ENCODE measurements at places on chromosomes 3 and 15.
A peak's percentile ranks its signal among the peaks of the same experiment; 100 is the strongest.

DNA sequence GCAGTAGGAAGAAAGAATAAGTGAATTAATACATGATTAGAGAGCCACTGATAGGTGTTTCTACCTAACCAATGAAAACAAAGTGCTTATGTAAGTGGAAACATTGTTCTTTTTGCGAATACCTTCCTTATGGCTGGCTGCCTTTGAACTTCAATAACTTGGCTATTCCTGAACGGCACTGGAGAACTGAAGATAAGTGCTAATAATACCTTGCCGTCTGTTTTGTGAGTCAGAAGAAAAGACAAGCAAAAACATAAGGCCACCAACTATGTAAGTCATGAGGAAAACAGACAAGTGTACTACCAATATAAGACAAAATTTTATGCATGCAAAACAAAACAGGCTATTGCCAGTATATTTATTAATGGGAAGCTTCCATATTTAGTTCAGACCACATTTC, 160.6 kb downstream of the SUCLG2 start:
- DNase-seq = no peak

- no peak for DNase-seq
Observed at GRCh38 chr3:195757438-195757770, 36.6 kb downstream of the MUC20 start.

GRCh38 chr3:184306341-184306972, 7.4 kb downstream of the PSMD2 start:
- no peak for DNase-seq

GRCh38 chr3:126538316-126538715, 14.4 kb downstream of the CHST13 start:
- DNase-seq = no peak

- DNase-seq = no peak
Observed at GRCh38 chr3:178485756-178486155, 50.5 kb upstream of the KCNMB2 start.

GRCh38 chr3:190514413-190515153, 698 bp downstream of the IL1RAP start:
- DNase-seq = no peak

DNA sequence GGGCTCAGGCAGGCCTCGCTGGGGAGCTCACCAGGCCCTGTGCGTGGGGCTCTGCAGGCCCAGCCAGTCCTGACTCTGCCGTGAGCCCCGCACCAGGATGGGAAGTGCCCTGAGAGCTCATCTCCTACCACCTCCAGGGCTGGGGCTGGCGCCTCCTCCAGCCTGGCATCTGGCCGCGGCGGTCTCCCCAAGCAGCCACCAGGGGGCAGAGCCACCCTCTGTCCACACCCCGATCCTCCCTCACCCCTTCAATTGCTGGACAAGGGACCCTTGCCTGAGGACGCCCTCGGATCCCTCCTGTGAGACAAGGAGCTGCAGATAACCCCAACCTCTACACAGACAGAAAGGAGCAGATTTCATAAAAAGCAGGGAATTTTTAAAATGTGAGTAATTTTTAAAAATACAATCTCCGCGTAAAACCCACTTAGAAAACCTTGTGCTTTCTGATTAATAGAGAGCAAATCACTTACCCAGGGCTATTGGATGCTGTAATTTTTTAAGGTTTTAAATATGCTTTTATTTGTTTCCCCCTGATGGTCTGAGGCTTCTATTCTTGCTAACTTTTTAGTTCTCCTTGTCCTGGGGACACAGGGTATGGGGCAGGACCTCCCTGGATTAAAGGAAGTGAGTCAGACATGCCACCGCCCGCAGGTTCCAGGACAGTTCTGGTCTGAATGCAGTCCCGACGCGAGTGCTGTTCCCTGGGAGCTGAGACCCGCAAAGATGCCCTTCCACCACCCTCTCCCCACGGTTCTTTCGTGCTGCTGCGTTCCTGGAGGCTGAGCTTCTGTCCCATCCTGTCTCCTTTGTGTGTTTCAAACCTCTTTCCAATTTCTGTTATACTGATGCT, 52.3 kb upstream of the CHRNA7 start:
- DNase-seq = peak; percentile 49

- DNase-seq = no peak
Observed at GRCh38 chr3:95813244-95813643, 1001.1 kb upstream of the EPHA6 start.

GRCh38 chr3:122984650-122985049, 42.9 kb downstream of the SEMA5B start:
- no peak for DNase-seq

DNA sequence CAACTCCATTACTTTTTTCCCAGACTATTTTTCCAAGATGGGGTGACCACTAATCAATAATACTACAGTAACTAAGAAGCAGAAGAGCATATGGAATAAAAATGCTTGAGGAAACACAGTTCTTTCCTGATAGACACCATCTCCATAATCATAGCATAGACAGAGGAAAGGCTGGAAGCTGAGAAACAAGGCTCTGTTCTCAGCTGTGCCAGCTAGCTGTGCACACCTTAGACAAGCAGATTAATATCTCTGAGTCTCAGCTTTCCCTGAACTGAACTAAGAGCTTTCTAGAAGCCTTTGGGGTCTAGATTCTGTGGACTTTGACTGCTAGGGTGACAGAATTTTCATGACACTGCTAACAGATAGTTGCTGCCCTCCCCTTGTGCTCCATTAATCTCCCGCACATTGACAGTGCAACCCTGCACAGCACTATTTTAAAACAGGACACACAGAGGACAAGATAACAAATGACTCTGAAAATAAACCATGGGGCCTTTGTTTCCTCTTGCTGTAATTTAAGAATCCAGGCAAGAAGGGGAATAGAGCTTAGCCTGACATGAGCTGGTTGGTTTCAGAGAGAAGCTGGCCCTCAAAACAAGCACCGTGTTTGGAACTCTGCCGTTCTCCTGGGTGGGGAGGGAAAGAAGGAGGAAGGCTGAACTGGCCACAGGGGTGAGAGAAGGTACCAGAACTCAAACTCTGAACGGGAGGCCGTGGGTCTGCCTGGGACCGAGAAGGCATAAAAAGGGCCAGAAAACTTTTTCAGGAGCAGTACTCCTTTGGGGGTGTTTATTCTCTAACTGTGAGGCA, 67.4 kb downstream of the ATP13A5 start:
- DNase-seq = no peak

GRCh38 chr3:39762537-39763070, 46.8 kb upstream of the MYRIP start:
- DNase-seq = no peak

DNA sequence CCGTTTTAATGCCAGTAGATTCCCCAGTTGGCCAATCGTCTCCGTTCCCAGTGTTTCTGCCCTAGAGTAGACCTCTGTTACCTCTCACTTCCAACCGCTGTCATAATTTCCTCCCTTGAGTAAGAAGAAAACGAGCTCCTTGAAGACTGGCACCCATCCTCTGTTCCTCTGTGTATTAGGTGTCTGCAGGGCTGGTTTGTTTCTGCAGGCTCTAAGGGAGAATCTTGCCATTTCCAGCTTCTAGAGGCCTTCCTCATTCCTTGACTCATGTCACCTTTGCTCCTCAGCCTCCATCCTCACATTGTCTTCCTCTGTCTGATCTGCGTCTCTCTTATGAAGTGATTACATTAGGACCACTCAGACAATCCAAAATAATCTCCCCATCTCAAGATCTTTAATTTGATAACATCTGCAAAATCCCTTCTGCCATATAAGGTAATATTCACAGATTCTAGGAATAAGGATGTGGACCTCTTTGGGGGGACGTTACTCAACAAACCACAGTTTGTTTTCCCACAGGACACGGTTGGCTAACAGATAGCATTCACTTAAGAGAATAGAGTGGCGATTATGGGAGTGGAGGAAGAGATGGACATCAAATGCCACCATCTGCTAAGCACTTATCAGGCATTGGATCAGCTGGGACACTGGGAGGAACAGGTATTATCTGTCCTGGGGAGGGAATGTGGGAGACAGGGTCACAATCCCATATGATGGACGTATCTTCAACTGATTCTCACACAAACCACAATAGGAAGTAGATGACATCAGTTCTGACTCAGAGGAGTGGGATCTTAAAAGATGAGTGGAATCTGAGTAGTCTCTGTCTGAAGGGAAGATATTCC, 17.1 kb downstream of the ARHGAP31 start:
- no peak for DNase-seq

DNA sequence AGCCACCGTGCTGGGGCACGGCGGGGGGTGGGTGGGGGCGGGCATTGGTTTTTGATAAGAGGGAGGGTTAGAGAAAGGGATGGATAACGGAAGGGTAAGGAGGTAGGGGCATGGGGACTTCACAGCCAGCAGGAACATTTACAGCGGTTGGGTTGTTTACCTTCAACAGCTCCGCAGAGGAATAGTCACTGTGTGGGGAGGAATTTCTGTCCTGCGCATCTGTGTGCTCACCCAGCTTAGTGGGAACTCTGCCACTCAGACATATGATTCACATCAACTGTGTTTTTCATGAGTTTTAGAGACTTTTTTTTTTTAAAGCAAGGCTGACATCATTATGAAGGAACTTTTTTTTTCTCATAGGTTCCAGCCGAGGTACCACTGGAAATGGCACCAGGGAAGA, 19.6 kb downstream of the CHRD start:
- DNase-seq = no peak

GRCh38 chr15:43776101-43776717, 557 bp downstream of the ELL3 start:
- DNase-seq = no peak

DNA sequence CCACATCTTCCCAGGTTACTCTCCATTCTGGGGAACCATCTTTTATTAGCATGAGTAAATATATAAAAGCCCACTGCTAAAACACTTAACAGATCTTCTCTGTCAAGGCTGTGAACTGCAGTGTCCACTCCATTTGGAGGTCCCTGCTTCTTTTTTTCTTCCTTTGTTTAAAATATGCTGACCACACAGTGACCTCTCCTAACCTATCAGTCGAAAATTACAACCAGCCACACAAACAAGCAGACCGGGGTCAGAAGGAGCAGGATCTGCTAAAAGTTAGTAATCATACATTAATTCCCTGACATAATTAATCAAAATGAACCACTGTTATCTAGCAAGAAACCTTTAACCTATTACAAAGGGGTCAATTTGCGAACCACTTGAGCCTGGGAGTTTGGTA, 427.9 kb upstream of the NR2F2 start:
- no peak for DNase-seq

DNA sequence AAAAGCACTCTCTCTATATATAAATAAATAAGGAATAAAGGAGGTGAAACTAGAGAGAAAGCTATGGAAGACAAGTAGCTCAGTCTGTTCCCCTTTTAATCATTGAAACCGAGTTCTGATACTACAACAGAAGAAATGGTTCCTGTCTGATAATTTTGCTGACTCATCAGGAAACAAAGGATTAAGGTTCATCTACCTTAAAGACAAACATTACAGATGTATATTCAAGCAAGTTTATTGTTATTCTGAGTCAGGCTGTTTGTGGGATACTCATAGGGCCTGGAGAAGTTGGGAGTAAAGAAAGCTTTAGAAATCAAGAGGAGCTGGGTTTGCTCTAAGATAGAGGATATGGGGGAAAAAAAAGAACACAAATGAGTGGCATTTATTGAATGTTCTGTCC, 566.0 kb downstream of the ROBO2 start:
- DNase-seq = no peak

GRCh38 chr15:72888211-72888610, 104.7 kb upstream of the ADPGK start:
- DNase-seq = no peak

DNA sequence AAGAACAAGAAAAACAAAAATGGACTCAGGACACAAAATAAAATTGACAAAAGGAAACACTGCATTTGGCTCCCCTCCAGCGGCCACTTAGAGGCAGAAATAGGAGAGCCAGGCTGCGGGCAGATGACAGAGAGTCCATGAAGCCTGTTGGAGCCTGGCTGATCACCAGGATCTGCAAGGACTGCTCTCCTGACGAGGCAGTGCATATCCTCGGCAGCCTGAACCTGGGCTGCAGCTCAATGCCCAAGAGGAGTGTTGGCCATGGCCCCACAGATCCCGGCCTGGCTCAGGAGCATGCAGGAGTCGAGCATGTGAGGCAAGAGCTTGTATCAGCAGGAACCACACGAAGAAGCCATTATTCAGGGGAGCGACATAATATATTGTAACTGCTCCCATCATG, 199.8 kb downstream of the STT3B start:
- DNase-seq = no peak

DNA sequence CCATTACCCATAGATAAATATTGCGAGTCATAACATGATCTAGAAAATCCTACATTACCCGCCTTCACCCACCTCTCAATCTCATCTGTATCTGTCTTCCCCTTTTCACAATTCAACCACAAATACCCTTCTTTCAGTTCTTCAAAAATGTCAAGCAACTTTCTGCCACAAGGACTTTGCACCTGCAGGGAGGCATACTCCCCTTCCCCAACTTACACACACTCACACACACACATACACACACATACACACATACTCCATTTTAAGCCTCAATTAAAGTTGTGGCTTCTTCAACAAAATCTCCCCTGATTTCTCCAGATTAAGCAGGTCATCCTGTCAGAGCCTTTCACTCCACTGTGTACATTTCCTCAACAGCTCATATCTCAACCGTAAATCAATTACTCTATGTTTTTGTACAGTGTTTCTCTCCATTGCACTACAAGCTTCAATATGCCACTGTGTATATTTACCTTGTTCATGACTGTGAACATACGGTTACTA, 33.1 kb upstream of the CCDC50 start:
- DNase-seq = no peak

GRCh38 chr3:6512172-6512800, 348.6 kb upstream of the GRM7 start:
- no peak for DNase-seq

- no peak for DNase-seq
Observed at GRCh38 chr3:22156868-22157267, 405.9 kb upstream of the ZNF385D start.

GRCh38 chr15:83890587-83890986, 236.7 kb downstream of the ADAMTSL3 start:
- no peak for DNase-seq

DNA sequence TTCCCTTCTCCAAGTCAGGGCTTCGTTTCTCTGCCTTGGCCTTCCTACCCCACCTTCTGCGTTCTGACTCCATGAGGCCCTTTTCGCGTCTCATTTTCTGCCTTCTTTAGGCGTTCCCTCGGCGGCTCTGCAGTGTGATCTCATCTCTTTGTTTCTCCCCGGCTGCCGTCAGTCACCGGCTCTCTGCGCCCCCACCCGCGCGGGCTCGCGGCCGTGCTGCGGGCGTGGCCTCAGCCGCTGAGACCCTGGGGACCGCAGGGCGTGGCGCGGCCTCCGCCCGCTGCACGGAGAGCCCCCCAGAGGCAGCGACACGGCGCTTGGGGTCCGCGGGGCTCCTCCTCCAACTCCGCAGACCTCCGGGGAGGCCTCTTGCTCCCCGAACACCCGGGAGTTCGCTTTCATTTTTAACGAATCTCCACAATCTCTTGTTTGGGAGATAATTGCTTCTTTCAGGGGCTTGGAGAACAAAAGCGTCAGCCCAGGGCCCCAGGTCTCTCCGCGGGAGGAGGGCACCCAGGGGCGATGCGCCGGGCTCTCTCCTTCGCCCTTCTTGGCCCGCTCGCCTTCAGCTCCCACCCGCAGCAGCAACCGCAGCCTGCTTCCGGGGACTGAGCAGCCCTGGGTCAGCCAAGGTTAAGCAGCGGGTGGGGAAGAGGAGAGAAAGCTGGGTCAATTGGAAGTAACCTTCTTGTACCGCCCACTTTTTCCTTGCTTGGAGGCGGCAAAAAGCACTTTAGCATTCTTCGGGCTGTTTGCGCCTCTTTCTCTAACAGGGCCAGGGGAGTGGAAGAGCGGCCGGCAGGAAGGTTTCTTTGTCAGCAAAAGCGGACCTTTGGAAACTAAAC, 35.2 kb downstream of the GAP43 start:
- DNase-seq = peak; percentile 79

- no peak for DNase-seq
Observed at GRCh38 chr3:130976706-130977105, 49.9 kb downstream of the ASTE1 start.

GRCh38 chr15:92061511-92062195, 208.1 kb downstream of the SLCO3A1 start:
- DNase-seq = no peak

All from NT2/D1 (cell line).